ENCODE measurements at places on chromosomes 5 and 9.

- no peak for DNase-seq
Measured at GRCh38 chr9:5611321-5612184, 17.4 kb upstream of the RIC1 start.

GRCh38 chr9:91900055-91900796 lies 49.8 kb downstream of the ROR2 start:
- DNase-seq = no peak

- DNase-seq = peak; percentile 28
Measured at GRCh38 chr9:133703591-133704399, 34.4 kb downstream of the SARDH start.

DNA sequence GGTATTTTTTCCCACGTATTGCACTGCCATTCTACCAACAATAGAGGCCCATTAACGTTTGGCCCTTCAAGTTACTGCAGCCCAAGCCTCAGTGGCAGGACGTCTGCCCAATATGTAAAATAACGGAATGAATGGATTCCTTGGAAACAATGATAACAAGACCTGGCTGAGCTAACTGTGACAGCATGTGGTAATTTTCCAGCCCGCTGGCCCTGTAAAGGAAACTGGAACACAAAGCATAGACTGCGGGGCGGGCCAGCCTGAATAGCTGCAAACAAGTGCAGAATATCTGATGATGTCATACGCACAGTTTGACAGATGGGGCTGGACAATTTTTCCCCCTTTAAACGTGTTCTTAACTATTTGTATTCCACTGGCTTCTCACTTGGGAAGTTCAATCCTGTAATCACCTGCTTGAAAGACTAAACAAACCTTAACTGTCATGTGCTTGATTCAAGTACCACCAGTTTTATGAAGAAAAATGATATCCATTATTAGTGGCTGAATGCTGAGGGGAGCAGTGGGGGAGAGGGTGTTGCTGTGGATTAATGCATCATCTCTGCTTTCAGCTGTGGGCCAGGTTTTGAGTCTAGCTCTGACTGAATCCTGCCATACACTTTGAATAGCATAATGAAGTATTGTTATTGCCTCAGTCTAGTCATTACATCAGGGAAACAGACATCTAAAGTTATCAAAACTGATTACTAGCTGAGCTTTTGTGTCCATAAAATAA lies 323.9 kb downstream of the TMEM161B start:
- DNase-seq = no peak

DNA sequence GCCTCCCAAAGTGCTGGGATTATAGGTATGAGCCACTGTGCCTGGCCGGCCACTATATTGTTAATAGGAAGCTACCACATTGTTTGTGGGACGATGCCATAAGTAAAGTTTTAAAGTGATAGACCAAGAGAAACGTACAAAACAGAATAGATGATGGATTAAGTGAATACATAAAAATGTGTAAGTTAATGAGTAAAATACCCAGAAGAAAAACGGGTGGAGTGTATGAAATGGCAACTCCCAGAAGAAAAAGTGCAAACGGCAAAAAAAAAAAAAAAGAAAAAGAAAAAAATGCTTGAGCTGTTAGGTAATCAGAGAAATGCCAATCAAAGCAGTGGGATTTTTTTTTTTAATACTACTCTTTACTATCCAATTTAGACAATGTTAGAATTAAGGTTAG lies 246.0 kb downstream of the PDZD2 start:
- no peak for DNase-seq

GRCh38 chr5:179605026-179605833 lies 18.2 kb downstream of the HNRNPH1 start:
- no peak for DNase-seq

GRCh38 chr5:51651889-51652288 lies 268.6 kb downstream of the ISL1 start:
- DNase-seq = no peak

DNA sequence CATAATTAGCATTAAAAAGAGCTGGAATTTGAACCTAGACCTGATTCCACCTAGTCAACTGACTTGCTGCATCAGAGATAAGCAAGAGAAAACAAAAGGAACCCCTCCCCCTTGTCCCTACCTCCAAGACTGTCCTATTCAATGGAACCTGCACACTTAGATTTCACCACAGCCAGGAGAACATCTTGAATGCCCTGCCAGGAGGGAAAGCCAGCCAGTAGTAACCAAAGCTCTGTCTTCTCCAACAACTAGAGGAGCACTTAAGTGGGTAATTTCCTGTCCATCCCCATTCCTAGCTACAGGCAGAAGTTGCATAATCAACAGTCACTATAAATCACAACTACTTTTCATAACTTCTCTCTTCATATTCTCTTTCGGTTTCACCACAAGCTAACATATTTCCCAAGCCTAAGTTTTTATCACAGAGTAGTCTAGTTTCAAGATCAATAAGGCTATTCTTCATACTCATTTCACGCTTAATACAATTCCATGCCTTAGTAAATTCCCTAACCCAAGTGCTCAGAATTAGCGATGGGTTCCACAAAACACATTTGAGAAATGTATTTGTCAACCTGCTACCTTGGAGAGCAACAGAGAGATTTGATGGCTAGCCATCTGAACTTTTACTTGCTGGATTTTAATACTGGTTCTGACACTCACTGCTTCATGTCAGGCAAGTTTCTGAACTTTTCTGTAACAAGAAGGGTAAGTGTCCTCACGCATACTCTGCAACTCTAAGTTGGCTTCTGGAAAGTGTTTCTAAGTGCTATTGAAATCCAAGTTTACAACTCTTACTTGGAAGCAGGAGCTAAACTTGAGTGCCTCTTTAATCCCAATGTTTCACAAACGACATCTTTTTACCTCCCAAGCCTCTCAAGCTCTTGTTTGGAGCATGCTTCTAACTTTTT lies 2.0 kb downstream of the DENND1A start:
- DNase-seq = peak; percentile 8

GRCh38 chr9:108041551-108041950 lies 552.0 kb upstream of the KLF4 start:
- DNase-seq = no peak

DNA sequence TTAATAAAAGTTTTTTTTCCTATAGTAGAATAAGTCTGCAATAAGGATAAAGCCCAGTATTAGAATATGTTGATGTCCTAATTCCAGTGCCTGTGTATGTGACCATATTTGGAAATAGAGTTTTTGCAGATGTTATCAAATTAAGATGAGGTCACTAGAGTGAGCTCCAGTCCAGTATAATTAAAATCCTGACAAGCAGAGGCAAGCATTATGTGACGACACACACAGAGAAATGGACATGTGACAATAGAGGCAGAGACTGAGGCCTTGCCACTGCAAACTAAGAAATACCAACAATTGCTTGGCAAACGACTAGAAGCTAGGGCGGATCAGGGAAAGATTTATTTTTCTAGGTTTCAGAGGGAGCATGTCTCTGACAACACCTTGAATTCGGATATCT lies 216.4 kb upstream of the CYLC2 start:
- DNase-seq = no peak

DNA sequence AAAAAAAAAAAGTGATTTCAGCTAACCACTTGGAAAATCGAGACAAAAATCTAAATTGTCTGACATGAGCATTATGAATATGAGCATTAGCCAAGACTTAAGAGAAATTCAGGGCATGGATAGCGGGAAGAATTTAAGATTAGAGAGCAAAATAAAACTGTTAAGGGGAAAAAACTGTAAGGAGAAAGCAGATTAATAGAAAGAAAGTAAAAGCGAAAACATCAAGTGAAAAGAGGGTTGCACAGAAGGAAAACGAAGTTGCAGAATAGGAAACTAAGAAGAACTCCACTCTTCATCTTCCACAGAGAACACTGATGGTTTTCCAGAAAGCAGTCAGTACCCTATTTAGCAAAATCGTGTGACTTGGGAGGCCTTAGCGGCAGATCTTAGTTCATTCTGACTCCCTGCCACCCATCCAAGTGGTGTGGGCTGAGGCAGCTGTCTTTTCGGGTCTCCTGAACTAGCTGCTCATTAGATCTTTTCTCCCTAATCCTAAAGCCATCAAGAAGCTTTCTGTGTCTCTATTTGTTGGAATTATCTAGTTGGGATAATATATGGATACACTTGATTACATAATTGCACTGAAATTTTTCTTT lies 3.7 kb downstream of the NIM1K start:
- no peak for DNase-seq

GRCh38 chr5:123720955-123721354 lies 209.0 kb downstream of the CSNK1G3 start:
- DNase-seq = no peak

- DNase-seq = no peak
Measured at GRCh38 chr5:139903450-139903794, 107.8 kb downstream of the PSD2 start.

- DNase-seq = no peak
Measured at GRCh38 chr5:174381241-174381640, 335.7 kb downstream of the NSG2 start.

GRCh38 chr5:142259758-142260157 lies 65.1 kb downstream of the SPRY4 start:
- no peak for DNase-seq

- no peak for DNase-seq
Measured at GRCh38 chr5:156405988-156406387, 79.0 kb downstream of the SGCD start.

- DNase-seq = peak; percentile 78
Measured at GRCh38 chr9:126558051-126558665, 55.6 kb upstream of the LMX1B start.

DNA sequence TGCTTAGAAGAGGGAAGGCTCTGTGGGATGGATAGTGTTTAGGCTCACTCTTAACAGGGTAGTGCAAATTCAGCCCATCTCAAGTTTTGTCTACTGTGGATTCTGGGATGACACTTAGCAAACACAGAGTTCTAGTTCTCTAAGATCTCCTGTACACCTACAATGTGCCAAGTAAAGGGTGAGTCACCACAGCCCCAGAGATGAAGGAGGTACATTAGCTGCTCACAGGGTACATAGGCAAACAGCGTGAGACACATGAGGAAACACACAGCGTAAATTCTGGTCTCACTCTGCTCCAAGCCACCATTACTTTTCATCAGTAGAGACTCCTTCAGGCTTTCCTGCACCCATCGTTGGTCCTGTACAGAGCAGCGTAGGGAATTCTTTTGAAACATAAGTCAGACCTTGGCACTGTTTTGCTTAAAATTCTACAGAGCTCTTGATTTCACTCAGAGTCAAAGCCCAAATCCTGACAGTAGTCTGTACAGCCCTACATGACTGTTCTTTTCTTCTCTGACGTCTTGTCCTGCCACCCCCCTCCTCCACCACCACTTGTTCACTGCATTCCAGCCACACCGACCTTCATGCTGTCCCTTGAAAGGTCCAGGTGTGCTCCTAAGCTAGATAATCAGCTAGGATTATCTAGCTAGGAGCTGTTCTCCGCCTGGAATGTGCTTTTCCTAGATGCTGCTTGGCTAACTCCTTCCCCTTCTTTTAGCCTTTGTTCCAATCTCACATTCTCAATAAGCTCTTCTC lies 8.7 kb downstream of the ASTN2 start:
- DNase-seq = no peak

All from CD4-positive, alpha-beta T cell (primary cell).